Posterior vena cava (tissue), 2 donors: ENCODE measurements at places on chromosomes 3 and 15. TPM values are rescaled to one million over a fixed set of nuclear protein-coding genes. Genes with fewer than 3 reads are reported as not detected.
A peak's percentile ranks its signal among the peaks of the same experiment; 100 is the strongest.

The ALDH1A2 gene
- 4.7 TPM for total RNA-seq

The MKRN3 gene
- not detected for total RNA-seq

The PCSK6 gene
- 9.8 TPM for total RNA-seq

The WWTR1 gene
- 177 TPM for total RNA-seq

The ZNF774 gene
- total RNA-seq = 3.5 TPM

The TIMP4 gene
- 17.0 TPM for total RNA-seq

The SV2B gene
- total RNA-seq = 3.4 TPM

The ARHGEF26 gene
- 14.4 TPM for total RNA-seq

The BMF gene
- 5.0 TPM for total RNA-seq

GRCh38 chr3:195443391-195443989, 670 bp upstream of the ACAP2 start:
- no peak for DNase-seq

GRCh38 chr3:81216192-81216591, 545.3 kb downstream of the GBE1 start:
- no peak for DNase-seq

- no peak for DNase-seq
These were observed 3.0 kb downstream of the LIMD1 start for GRCh38 chr3:45597581-45597980.

- DNase-seq = no peak
These were observed 150.5 kb upstream of the THBS1 start for GRCh38 chr15:39430389-39430788.

DNA sequence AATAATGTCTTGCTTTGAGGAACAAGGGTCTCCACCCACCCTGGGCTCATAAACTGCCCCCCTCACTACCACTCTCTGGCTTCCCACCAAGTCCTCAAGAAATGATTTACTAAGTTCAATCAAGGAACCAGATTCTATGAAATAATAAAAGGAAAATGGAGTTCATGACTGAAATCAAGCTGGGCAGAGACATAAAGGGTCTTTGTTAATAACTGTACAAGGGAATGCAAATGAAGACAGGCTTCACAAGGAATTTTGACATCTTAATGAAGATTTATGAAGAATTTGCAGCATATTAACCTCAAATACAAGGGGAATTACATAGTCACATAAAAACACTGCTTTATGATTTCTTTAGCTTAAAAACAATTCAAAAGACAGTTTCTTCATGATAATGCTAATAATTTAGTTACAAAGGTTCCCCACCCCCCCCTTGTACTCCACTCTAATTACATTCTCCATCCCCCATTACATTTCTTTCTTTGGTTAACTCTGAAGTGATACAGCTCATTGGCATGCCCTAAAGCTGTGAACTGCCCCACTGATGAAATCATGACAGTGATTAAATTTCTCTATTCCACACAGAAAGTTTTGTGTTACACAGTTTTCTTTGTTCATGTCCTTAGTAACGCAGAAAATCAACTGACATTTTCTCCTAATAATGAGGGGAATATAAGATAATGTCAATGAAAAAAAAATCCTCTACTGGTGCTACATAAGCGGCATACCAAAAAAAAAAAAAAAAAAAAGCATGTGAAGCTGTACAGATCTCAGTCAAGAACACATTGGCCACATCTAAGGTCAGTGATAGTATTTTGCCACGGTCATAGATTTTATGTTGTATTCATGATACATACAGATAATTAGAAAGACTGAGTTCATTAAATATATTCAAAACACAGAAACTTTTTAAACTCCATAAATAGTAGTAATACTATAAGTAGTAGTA, 54.4 kb downstream of the WWTR1 start:
- DNase-seq = no peak

DNA sequence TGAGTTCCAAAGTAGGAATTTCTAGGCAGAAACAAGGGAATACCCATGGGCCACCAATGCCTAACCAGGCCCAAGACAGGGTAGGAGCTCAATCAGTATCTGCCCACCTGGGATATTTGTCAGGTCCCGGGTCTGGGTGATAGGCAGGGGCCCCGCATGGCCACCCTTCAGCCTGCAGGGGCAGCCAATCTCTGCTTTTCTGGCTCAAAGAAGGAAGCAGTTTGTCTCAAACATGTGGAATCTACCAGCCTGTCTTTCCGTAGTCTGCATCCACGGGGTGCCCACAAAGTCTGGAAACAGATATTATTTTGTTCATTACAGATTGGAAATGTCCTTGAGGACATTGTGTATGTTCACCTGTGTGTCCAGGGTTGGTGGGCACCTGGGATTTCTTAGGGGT, 56.2 kb downstream of the CEMIP start:
- DNase-seq = no peak

- DNase-seq = no peak
These were observed 265.1 kb upstream of the ALCAM start for GRCh38 chr3:105101603-105102002.

DNA sequence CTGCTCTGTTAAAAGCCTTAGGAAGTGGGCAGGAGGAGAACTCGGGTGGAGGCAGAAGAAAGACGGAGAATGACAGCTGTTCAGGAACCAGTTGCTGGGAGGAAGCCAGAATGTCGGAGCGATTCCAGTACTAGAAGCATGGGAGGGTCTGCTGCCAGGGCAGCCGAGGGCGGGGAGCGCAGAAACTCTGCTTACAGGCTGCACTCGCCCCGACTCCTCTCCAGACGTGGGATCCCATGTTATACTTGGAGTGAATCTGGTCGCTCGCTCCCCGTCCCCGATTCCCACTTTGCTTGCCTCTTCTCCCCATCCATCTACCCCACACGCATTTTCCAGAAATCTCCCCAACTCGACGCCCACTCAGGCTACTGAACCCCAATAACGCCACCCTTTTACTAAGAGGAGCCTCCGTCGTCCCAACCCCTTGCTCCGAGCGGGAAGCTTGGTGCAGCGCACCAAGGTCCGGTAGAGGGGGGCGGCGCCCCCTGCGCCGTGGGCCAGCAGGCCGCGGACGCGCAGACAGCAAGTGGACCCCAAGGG, 665 bp downstream of the GATM start:
- DNase-seq = peak; percentile 83

DNA sequence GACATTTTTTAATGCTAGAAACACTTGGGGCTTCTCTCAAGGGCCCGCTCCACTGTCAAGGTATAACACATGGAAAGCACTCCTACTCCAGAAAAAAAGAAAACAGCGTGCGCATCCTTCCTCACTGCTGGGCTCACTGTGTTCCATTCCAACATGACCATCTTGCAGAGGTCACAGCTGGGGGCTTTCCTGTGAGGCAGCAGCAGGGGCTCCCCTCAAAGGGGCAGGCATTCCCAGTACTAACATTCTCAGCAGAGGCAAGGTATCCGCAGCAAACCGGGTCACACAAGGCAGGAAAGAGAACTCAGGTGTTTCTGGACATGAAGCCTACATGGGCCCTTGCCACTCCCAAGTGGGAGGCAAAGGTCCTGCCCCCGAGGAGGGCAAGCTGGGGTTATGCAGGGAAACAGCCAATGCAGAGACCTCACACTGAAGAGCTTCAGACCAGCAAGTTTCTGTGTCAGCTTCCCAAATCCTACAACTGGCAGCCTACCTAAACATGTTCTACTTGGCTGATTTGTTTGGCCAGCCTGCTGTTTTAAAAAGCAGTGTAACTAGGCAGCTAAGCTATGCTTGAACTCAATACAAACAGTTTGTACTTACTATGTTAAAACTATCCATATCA, 6.4 kb downstream of the BDH1 start:
- DNase-seq = no peak

- no peak for DNase-seq
These were observed 275.6 kb downstream of the BBX start for GRCh38 chr3:107798381-107798780.

- peak; percentile 95 for DNase-seq
These were observed 166.1 kb downstream of the ZNF621 start for GRCh38 chr3:40690749-40691451.

- no peak for DNase-seq
These were observed 345.6 kb upstream of the TGFBR2 start for GRCh38 chr3:30260762-30261161.

- no peak for DNase-seq
These were observed 10.5 kb downstream of the ELP6 start for GRCh38 chr3:47503033-47503432.

GRCh38 chr3:36957862-36958686, 13.2 kb upstream of the TRANK1 start:
- DNase-seq = no peak

DNA sequence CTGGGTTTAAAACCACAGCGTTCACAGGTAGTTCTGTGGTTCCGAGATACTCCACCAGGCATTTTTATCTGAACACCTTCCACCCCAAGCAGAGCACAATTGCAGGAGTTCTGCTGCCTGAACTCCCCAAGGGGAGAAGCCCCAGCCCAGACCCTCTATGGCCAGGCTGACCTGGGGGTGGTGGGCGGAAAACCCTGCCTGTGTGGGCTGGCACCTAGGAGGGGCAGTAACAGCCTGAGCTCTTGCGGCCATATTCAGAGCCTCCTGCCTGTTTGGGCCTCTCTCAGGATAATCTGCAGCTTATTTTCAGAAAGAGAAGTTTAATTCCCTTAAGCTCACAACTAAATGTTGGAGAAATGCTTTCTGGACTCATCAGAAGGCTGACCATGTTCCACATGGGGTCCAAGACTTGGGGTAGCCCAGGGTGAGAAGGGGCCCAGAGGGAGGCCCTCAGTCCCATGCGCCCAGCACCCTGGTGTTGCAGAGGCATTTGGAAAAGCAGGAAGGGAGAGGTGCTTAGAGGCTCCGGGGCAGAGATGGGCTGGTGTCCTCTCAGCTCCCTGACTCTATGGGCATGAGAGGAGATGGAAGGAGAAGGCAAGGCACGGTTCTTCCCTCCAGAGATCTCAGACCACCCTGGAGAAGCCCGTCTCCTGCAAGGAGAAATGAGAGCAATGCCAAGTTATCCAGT, 195.6 kb upstream of the TPM1 start:
- DNase-seq = no peak

DNA sequence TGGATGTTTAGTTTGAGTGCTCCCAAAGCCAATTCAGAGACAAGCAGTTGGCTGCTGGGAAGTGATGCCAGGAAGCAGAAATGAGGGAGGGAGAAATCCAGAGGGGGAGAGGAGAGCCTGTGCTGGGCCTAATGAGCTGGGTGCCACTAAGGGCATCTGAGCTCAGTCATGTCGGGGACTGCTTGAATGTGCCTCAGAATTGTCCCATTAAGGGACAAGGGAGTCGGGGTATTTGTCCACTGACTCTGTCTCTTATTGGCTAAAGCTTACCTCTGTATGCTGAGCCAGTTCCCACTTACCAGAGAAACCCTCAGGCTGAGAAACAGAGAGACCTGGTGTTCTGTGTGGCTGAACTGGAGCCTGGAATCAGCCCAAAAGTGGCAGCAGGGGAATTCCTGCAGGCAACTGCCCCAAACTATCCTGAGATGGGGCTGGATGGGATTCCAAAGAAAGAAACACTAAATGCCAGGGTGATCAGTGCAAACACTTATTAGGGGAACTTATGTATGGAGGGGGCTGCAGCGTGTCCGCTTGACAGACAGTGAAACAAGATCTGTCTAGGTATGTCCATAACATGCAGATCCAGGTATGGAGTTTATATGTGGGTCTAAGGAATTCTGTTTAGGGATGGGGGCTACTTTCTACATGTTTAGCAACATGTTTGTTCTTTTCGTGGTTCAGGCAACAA, 48.6 kb downstream of the NR1D2 start:
- no peak for DNase-seq

- DNase-seq = peak; percentile 71
These were observed 11.5 kb downstream of the SLC51A start for GRCh38 chr3:196227629-196228493.

GRCh38 chr3:32340039-32340438, 51.6 kb upstream of the CMTM7 start:
- DNase-seq = no peak

GRCh38 chr3:27878014-27878383, 155.9 kb upstream of the EOMES start:
- DNase-seq = no peak

- DNase-seq = peak; percentile 92
These were observed 89.3 kb downstream of the SLCO3A1 start for GRCh38 chr15:91942720-91943394.

- DNase-seq = no peak
These were observed 48.1 kb upstream of the CDV3 start for GRCh38 chr3:133525435-133525834.

DNA sequence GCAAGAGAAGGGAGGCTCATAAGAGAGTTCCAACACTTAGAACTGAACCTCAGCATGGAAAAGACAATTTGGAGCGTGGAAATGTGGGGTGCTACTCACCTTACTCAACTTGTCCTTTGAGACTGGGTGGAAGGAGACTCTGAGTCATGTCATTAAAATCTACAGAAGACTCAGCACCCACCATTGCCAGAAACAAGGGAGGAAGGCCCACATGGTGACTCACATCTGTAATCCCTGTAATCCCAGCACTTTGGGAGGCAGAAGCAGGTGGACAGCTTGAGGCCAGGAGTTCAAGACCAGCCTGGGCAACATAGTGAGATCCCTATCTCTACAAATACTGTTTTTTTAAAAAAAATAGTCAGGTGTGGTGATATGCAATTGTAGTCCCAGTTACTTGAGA, 161.9 kb upstream of the UBE3A start:
- no peak for DNase-seq

DNA sequence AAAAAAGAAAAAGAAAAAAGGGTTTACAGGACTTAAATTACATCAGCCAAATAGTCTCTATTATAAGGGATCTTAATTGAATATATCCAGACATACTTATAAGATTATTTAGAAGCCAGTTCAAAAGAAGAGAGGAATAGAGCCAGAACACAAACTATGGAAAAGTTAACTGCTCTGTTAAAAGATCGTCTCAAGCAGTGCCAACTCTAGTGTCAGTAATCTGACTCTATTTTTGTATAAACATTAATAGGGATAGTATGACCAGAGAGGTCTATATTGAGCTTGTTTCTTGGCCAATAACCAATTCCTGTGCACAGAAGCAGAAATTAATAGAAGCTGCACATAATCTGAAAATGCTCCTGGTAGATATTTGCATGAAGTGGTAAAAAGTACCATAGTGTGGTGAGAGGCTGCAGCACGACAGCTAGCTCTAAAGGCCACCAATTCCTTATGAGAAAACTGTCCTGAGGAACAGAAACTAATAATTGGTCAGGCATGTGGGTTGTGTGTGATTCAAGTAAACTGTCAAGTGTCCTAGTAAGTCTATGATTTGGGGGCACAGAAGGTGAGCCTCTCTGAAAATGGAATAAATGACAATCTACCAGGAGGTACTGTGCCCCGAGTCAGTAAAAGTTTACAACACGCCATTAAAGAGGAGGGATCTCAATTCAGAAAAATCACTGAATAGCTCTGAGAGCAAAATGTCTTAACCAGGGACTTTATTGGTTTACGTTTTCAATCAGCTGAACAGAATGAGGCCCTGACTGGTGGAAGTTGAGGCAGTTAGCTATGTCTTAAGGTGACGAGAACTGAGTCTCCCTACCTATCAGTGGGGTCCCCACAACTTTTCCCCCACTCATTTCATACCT, 51.5 kb upstream of the NANOGP8 start:
- DNase-seq = no peak

- no peak for DNase-seq
These were observed 384.2 kb downstream of the CGGBP1 start for GRCh38 chr3:87674397-87675161.

- no peak for DNase-seq
These were observed 12.5 kb upstream of the RPS27L start for GRCh38 chr15:63169788-63170187.

GRCh38 chr15:82805994-82806406, at the start of gene FSD2:
TSS of gene FSD2 (minus strand) at chr15:82806069. CDS start at chr15:82787390, 18,679 bp downstream.
- DNase-seq = no peak

GRCh38 chr3:171234298-171235010, 207.9 kb upstream of the SLC2A2 start:
- no peak for DNase-seq
